NCI-H187 (cell line): ENCODE measurements at places on chromosomes 6 and 20.
A peak's percentile ranks its signal among the peaks of the same experiment; 100 is the strongest.

DNA sequence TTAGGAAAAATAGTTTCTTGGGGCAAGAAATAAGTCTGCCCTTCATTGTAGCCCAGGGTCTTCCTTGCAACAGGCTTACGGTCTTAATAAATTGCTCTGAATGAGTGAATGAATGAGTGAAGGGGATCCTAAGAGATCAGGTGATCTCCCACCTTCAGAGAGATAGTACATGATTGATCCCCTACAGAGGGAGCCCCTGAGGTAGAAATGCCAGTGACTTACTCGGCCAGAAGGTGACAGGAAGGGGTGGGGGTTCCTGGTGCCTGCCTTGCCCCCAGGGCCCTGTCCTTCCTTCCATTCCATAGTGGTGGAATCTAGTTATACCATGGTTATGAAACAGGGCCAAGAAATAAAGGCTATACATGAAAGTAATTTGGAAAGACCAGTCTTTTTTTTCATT lies 215.3 kb upstream of the SSTR4 start:
- DNase-seq: no peak

- DNase-seq: no peak
Observed at GRCh38 chr6:116436586-116436985, 24.6 kb upstream of the CALHM6 start.

DNA sequence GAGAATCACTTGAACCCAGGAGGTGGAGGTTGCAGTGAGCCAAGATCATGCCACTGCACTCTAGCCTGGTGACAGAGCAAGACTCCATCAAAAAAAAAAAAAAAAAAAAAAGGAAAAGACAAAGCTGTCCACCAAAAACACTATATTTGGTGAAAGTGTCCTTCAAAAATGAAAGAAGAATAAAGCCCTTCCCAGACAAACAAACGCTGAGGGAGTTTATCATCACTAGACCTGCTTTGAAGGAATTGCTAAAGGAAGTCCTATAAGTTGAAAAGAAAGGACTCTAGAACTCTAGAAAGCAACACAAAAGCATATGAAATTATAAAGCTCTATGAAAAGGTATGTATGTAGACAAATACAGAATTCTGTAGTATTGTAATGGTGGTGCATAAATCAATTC lies 98.8 kb downstream of the SEL1L2 start:
- DNase-seq: no peak

DNA sequence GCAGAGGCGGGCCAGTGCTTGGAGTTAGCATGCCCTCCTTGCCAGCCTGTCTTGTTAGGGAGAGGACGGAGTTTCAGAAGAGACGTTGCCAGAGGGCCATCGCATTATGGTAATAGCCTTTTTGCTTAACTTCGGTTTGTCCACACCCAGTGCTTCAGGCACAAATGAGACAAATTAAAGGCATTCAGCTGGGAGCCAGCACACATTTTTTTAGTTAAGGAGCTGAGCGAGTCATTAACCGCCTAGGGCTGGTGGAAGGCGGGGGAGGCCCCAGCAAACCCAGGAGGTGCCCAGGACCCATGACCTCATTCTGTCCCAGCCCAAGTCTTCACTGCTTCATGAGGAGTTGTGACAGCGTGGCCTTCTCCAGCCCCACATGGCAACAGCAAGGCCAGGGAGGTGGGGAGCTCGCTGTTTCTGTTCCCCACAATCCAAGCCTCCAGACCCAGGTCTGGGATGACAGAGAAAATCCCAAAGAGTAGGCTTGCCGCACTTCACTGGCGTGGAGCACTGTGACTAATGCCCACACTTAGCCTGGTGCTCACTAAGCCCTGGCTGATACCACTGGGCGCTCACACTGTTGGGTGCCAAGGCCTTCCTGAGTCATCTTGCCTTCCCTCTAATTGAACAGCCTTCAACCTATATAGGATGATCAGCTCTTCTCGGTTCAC lies 237.1 kb downstream of the ANKRD60 start:
- DNase-seq: no peak

DNA sequence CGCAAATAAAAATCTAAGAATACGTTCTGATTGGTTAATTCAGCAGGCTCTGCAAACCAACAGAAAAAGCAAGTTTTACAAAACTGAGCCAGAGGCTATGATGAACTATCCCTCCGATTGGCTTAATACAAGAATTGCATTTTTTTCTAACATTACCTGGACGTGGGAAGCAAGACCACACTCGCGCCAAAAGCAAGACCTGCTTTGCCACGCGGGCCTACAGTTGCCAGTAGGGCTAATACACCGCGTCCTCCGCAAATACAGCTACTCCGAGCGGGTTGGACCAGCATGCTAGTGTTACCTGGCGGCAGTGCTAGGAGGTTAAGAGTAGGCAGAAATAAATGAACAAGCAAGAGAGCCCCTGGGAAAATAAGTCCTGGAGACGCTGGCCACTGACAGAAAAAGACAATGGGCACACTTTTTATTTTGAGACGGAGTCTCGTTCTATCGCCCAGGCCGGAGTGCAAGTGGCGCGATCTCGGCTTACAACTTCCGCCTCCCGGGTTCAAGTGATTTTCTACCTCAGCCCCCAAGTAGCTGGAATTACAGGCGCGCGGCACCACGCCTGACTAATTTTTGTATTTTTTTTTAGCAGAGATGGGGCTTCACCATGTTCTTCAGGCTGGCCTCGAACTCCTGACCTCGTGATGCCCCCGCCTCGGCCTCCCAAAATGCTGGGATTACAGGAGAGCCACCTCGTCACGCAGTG lies 131.9 kb upstream of the BTN3A2 start:
- peak; percentile 85 for DNase-seq

GRCh38 chr6:89416796-89417195 lies 4.7 kb upstream of the RRAGD start:
- DNase-seq: no peak

GRCh38 chr20:5592823-5593739 lies 157.1 kb upstream of the SHLD1 start:
- DNase-seq: no peak

DNA sequence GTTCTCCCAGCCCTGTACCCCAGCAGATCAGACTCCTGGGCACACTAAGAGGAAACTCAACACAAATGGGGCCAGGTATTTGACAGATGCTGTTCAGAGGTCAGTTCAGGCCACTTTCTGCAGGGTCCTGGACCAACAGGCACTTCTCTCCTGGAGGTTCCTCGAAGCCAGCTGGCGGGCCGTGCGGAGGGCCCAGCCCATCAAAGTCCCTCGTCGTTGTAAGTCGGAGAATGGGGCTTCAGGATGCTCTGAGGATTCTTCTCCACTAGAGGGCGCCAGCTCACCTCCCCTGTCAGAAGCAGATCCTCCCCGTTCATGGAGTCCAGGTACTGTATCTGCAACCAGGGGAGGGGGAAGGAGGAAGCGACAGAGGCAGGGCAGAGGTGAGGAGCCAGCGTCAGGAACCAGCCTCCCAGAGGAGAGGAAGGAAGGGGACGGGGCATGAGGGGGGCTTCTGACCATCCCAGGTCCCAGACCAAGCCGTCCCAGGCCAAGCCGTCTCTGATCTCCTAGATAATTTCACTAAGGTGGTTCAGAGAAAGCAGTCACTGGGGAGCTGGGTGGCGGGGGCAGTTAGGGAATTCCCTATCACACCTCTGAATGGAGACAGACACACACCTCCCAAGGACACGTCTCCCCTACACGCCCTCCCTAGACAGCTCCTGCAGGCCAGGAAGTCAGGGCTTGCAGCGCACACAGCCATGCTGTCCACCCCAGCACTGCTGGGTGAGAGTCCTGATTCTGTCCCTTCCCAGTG lies 11.7 kb upstream of the FAM83C start:
- DNase-seq: peak; percentile 44

GRCh38 chr20:25226433-25227316 lies 21.2 kb upstream of the PYGB start:
- no peak for DNase-seq

GRCh38 chr6:14193524-14193923 lies 76.0 kb downstream of the CD83 start:
- DNase-seq: no peak

DNA sequence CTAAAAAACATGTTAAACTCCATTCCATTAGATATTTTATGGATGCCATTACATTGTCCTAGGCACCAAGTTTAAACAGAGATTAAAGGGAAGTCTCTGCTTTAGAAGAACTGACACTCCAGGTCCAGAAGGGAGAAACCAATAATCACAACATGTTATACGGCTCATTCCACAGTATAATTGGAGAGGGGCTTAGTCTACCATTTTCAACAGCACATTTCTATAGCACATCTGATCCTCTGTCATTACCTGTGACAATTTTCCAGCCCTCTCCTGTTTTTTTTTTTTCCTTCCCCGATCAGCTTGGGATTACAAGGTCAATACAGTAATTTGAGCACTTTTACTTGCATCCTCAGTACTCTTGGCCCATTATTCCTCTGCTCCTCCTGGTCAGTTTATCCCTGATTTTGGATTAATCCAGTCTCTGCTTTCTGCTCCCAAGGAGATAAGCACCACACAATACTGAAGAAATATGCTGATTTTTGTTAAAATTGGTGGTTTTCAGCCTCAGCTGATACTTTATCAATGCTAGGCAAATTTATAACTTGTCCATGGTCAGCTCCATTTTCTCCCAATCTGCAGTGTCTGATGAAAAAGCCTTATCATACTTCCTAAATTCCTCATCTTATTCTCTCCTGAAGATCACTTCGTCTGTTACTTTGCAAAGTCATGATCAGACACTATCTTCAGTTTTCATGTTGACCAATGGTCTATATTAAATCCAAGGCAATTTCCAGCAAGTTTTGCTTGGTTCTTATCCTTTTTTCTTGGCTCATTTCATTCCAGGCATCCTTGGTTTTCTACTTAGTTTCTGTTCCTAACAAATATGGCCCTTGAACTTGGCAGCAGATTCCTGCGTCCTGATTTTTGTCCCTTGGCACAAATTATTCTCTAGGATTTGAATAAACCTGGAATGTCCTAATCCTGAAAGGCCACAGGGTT lies 30.8 kb upstream of the SYNCRIP start:
- no peak for DNase-seq

GRCh38 chr20:1225783-1226654 lies at the start of gene RAD21L1:
TSS of gene RAD21L1 (plus strand) at chr20:1226044. CDS start at chr20:1228454, 2,410 bp downstream.
- DNase-seq: peak; percentile 61

GRCh38 chr6:13358511-13358910 lies 30.2 kb upstream of the TBC1D7 start:
- DNase-seq: no peak

DNA sequence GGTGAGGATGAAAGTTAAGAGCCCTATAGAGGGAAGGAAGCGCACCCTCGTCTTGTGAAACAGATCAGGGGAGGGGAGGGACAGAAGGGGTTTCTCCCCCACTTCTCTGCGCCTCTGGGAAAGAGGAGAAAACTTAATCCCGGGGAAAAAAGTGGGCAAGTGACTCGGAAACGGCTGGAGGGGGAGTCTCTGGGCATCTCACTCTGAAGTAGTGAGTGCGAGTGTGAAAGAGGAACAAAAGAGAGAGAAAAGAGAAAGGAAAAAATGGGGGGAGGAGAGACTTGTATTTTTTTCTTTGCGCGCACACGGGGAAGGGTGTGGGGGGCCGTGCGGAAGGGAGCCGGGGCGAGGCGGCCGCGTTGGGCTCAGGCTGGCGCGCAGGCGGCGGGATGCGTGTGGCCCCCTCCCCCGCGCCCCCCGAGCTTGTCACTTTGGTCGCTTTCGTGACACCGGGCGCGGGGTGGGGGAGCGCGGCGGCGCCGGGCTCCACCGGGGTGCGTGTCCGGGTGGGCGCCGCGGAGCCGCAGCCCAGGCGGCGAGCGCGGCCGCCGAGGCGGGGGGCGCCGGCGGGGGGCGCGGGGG lies 454 bp downstream of the L3MBTL3 start:
- no peak for DNase-seq

- no peak for DNase-seq
Observed at GRCh38 chr20:38995536-38996044, 33.4 kb downstream of the DHX35 start.

DNA sequence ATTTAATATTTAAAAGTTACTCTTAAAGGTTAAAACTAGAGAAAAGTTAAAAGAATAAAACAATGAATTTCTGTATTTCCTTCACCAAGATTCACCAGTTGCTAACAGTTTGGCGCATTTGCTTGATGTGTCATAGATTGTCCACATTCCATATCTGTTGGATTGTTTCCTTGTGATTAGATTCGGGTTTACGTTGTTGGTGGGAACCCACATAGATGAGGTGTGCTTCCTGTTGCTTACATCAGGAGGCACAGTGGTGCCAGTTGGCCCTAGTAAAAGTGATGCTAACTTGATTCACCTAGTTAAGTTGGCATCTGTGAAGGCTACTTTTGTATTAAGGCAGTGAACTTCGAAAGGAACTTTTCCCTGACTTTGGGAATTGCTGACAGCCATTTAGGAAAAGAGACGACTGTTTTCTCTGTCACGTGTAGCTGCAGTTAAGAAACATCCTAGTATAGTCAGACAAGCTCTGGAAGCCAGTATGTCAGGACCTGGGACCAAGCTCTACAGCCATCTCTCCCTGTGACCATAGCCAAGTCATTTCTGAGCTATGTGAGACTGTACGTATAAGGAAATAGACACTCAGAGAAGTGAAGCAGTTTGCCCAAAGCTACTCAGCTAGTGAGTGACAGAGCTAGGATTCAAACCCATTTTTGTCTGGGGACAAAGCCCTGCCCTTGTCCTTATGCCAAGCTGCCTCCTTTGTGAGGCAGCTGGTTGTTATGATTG lies 49.0 kb downstream of the PPARD start:
- no peak for DNase-seq

DNA sequence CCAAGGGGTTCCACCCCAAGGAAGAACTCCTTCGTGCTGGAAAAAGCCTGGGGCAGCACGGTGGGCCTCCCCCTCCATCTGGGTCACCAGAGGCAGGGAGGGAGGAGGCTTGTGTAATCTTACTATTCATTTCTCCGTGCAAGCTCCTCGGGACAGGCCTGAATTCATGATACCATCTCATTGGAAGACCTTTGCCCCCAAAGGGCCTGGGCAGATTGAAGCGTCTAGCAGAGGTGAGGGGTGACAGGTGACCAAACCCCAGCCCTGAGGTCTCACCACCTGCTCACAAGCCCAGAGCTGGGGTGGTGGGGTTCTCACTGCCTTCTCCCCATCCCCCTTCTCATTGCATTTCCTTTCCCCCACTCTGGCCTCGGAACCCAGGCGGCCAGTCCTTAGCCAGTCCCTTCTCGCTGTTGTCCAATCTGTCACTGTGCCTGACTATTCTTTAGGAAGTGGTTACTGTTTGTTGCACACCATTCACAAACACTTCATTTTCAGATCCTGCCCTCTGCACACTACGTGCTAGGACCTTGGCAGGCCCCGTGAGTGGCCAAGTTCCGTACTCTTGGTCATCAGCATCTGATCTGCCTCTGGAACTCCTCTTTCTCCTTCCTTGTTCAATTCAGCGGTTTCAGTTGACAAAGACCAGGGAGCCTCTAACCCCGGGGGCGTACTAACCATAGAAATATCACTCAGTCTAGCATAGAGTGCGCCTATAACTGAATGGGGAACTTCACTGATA lies 137.1 kb downstream of the LY86 start:
- DNase-seq: no peak

DNA sequence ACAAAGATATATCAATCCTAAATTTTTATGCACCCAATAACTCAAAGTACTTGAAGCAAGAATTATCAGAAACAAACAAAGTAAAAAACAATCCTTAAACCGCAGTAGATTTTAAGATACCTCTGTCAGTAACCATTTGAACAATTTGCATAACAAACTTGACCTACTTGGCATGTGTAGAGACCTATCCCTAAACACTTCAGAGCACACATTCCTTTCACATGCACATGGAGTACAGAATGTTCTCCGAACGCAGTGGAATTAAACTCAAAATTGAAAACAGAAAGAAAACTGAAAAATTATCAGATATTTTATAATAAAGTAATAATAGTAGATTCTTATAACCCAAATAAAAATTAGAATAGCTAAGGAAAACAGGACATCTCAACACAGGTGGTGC lies 162.6 kb upstream of the THBS2 start:
- DNase-seq: no peak
